NCI-H1417 treated with DMSO at 0.1 percent for 48 hours (cell line): ENCODE measurements at places on chromosomes 4 and X.

GRCh38 chrX:21843179-21843578 is 3.8 kb downstream of the MBTPS2 start:
- DNase-seq = no peak

DNA sequence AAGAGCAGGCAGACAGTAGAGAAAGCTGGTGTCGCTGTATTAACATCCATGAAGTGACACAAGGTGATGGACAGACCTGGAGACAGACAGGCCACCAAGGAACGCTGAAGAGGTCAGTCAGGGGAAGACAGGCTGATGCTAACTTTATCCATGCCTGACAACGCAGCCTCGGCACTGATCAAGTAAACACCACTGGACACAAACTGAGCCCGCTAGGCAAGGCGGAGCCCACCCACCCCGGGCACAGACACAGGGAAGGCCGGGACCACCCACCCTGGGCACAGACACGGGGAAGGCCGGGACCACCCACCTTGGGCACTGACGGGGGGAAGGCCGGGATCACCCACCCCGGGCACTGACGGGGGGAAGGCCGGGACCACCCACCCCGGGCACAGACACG is 18.8 kb downstream of the PPP2R3B start:
- DNase-seq = no peak

GRCh38 chrX:139932073-139932900 is 566 bp downstream of the ATP11C start:
- DNase-seq = no peak

DNA sequence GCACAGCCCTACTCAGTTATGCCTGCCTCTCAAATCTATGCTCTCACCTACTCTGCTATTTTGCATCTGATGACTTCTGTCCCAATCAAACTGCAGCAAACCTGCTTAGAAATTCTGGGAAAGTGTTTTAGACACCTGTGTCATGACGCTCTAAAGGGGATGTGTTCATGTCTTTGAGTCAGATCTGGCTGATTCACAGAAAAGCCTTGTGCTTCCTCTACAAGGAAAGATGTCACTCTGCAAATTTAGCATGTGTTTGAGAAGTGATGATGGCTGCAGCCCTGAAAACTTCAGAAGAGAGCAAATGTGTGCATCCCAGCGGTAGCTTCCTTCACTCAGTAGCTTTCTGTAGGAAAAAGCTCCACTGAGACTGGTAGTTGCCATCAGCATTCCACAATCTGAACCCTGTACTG is 235.4 kb downstream of the MGST2 start:
- no peak for DNase-seq

GRCh38 chr4:141074098-141074878 is 59.0 kb downstream of the RNF150 start:
- no peak for DNase-seq

DNA sequence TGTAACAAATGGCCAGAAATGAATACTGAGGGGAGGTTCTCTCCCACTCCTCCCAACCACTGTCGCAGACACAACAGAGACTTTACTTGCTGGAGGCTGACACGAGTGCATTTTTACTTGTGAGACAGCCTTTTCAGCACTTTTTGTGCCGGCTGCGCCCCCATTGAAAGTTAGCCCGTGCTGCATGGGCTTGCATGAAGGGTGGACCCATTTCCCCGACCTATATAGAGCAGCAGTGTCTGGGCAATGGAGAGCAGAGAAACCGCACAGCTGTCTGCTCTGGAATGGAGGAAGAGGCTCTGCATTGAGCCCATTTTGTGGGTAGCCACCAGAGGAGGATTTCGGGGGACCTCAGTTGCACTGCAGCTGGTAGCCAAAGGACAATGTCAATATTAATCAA is 208.8 kb downstream of the UGT8 start:
- no peak for DNase-seq

GRCh38 chrX:41110801-41111625 is 25.8 kb downstream of the USP9X start:
- no peak for DNase-seq

DNA sequence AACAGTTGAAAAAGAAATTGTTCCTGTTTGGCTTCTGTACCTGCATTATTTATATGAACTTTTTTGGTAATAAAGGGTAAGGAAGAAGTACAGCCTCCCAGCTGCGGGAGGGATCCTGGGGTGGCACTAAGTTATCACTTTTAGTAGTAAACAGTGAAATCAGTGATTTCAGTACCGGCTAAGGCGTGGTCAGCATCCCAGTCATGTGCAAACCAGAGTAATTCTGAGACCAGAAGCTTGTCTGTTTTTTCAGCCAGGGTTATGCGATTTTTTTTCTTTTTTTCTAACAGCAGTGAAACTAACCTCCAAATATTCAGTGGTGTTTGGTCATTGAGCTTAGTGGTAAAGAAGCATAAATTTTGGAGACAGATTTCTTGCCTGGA is 3.3 kb downstream of the EGF start:
- no peak for DNase-seq

- DNase-seq = no peak
These were observed 209.6 kb downstream of the SH3BGRL start for GRCh38 chrX:81411517-81411916.

DNA sequence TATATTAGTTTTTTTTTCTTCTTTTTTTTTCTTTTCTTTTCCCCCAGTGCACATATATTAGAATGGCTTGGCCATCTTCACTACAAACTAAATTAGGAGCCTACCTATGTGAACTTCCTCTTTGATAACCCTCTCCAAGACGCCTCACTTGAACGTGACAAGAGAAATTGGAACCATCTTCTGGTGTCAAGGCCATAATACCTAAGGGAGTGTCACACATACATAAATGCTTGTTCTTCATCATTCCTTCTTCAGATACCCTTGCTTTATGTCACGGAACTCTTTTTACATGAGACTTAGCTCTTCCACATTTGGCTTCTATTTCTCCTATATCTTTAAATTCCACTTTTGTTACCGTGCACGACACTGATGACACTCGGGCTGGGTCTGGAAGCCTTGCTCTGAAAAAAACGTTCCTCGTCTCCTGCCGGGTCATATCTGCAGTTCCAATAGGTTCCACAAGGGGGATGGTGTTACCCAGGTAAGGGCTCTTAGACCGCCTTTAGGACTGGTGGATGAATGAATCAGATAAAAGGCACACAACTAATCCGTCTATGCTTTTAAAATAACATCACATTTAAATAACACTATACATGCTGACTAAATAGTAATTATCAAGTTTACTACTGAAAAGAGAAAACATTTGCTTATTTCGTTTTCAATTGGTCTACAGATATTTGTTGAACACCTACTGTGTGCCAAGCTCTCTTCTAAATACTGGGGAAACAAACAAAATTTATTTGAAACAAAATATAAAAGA is 19.9 kb downstream of the DGAT2L6 start:
- DNase-seq = peak; percentile 23

GRCh38 chr4:155403886-155404285 is 27.1 kb upstream of the MAP9 start:
- DNase-seq = peak; percentile 34

- DNase-seq = no peak
These were observed 1.4 kb downstream of the ZFX start for GRCh38 chrX:24150898-24151297.

- DNase-seq = no peak
These were observed 629.4 kb upstream of the FRG1 start for GRCh38 chr4:189311251-189311650.

DNA sequence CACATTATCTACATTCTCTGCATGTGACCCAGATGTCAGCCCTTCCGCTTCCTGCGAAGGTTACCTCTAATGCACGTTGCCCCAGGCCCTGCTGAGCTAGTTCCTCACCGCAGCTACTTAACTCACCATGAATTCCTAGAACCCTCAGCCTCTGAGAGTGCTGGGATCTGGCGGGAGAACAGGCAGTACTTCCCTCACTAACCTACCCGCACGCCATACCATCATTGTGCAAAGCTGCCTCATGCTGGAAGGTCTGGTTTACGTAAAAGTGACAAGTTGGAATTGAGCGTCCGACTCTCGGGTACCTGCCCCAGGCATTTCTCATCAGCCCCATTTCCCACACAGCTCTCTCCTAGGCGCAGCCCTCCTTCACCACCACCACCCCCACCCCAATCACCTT is 6.3 kb downstream of the SLC25A4 start:
- no peak for DNase-seq

- no peak for DNase-seq
These were observed 47.2 kb downstream of the ADRA2C start for GRCh38 chr4:3813151-3814052.

GRCh38 chr4:14254252-14254651 is 626.7 kb upstream of the BOD1L1 start:
- DNase-seq = no peak

DNA sequence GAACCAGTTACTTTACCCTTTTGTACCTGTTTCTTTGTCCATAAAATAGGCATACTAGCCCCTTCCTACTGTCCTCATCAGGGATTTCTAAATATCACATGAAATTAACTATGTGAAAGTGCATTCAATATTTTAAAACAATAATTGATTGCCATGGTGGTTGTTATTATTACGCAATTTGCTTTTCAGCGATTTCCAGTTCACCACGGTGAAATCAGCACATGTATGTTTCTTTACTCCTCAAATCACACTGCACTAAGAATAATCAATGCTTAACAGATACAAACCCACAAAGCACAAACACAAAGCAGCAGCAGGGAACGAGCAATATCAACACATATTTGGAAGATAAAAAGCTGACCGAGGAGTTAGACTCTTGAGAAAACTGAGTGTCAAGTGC is 371.3 kb upstream of the NOCT start:
- DNase-seq = no peak

DNA sequence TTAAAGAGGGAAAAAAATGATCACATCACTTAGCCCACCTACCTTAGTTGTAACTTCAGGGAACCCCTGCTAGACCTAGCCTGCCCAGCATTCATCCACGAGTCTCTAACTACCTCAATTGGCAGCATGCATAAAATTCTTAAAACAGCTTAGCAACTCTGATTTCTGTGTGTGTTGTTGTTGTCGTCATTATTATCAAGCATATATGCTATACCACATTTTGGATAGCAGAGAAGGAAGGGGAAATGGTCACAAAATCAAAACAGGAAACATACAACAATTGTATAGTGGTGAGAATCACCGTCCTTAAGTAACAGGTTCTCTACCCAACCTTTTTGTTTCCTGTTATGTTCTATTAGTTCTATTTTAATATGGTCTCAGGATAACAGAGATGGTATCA is 2.7 kb upstream of the ACOT9 start:
- DNase-seq = no peak
